ENCODE measurements at places on chromosomes 12 and 14.
A peak's percentile ranks its signal among the peaks of the same experiment; 100 is the strongest.

- DNase-seq = no peak
Measured at GRCh38 chr12:6180268-6181051, 19.7 kb upstream of the CD9 start.

- no peak for DNase-seq
Measured at GRCh38 chr14:100641274-100641860, 54.1 kb upstream of the BEGAIN start.

- no peak for DNase-seq
Measured at GRCh38 chr12:90915353-90915752, 39.6 kb downstream of the CCER1 start.

DNA sequence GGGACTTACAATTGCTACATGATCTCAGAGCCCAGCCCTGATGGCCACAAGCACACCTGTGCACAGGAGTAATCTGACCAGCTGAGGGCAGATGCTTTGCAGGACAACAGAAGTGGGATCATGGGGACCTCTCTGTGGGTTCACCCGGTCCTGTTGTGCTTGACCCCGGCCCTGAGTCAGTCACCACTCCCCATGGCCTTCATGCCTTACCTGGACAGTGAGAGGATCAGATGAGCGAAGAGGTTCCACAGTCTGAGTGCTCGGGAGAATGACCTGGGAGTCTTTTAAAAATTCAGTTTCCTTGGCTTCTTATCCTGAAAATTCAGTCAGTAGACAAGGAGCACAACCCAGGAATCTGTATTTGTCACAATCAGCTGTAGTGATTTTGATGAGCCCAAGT is 88.1 kb downstream of the NTF3 start:
- DNase-seq = no peak

GRCh38 chr14:99454246-99454645 is 26.4 kb downstream of the SETD3 start:
- DNase-seq = no peak

GRCh38 chr12:12839003-12839395 is 25.9 kb downstream of the DDX47 start:
- DNase-seq = no peak

DNA sequence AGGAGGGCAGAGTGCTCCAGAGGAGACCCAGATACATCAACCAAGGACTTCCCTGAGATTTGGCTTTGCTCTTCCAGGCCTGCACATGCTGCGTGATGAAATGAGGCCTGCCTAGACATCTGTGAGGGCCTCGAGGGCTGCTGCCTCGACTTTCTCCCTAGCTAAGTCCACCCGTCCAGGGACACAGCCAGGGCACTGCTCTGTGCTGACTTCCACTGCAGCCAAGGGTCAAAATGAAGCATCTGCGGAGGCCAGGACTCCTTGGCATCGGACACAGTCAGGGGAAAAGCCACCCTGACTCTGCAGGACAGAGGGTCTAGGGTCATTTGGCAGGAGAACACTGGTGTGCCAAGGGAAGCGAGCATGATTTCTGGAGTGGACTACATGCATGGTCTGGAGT is 10.7 kb downstream of the SLC25A47 start:
- DNase-seq = no peak

GRCh38 chr14:97022741-97023140 is 225.6 kb downstream of the VRK1 start:
- no peak for DNase-seq

GRCh38 chr12:2690348-2691005 is 104.3 kb upstream of the FKBP4 start:
- DNase-seq = no peak

DNA sequence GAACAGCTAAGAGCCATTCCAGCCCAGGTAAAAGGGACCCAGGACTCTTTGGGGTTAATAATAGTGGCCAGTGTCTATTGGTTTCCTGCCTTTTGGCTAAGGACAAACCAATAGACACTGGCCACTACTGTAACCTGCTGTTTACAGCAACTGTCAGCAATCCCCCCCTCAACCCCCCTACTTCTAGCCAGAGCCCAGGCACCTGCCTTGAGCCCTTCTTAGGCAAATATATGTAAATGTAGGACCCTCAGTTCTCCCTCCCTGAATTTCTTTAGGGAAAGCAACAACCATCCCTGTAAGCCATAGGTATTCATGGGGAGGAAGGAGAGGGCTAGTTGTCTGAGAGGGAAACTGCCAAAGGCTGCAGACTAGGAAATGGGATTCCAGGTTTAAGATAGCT is 22.3 kb downstream of the HOXC4 start:
- no peak for DNase-seq

DNA sequence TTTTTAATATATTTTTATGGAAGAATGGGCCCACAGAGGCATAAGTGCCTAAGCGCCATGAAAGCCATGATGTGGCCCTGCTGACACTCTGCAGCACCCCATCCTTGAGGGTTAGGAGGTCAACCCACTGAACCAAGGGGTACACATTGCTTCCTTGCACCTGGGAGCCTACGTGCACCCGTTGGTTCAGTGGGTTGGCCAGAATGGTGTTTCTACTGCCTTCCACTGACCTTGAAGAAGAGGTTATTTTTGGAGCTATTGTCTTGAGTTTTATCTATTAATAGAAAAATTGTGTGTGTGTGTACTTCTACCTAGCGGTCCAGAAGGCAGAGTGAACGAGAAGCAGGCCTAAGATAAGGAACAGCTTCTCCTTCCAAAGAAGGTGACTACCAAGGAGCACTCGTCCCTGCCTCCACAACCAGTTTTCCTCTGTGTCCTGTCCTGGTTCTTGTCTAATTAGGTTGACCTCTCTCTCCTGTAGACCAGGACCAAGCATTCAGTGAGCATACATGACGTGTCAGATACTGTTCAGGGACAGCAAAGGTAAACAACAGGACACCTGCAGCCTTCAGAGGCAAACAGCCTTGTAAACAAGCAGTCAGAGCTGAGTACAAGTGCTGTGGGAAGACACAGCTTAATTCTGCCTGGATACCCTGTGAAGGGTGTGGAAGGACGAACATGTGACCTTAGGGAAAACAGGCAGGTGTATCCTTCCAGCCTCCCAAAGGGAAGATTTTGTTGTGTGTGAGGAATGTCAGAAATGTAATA is 30.4 kb upstream of the PLEK2 start:
- peak; percentile 61 for DNase-seq

DNA sequence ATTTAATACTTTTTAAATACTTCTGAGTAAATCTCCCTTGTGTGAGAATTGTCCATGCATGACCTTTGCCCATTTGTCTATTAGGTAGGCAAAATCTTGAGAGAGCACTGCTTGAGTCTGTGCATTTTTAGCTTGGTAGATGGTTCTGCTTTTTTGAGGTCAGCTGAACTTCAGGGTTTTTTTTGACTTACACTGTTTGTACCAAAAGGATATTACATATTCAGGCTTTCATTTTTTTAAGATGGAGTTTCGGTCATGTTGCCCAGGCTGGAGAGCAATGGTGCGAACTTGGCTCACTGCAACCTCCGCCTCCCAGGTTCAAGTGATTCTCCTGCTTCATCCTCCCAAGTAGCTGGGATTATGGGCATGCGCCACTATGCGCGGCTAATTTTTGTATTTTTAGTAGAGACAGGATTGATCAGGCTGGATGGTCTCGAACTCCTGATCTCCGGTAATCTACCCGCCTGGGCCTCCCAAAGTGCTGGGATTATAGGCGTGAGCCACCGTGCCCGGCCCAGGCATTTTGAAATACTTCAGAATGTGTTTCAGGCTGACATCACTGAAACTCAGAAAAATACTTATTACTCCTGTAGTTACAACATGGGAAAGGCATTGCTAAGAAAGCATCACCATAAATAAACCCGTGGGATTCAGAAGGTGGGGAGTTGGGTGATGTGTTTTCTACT is 11.1 kb downstream of the RASSF3 start:
- no peak for DNase-seq

Measured in DMS79 treated with DMSO at 0.1 percent for 48 hours (cell line).